Activated T-helper 1 cell treated with Interleukin-2 at 50 U/mL for 16 hours (primary cell): ENCODE measurements at places on chromosomes 16 and 17.
A peak's percentile ranks its signal among the peaks of the same experiment; 100 is the strongest.

DNA sequence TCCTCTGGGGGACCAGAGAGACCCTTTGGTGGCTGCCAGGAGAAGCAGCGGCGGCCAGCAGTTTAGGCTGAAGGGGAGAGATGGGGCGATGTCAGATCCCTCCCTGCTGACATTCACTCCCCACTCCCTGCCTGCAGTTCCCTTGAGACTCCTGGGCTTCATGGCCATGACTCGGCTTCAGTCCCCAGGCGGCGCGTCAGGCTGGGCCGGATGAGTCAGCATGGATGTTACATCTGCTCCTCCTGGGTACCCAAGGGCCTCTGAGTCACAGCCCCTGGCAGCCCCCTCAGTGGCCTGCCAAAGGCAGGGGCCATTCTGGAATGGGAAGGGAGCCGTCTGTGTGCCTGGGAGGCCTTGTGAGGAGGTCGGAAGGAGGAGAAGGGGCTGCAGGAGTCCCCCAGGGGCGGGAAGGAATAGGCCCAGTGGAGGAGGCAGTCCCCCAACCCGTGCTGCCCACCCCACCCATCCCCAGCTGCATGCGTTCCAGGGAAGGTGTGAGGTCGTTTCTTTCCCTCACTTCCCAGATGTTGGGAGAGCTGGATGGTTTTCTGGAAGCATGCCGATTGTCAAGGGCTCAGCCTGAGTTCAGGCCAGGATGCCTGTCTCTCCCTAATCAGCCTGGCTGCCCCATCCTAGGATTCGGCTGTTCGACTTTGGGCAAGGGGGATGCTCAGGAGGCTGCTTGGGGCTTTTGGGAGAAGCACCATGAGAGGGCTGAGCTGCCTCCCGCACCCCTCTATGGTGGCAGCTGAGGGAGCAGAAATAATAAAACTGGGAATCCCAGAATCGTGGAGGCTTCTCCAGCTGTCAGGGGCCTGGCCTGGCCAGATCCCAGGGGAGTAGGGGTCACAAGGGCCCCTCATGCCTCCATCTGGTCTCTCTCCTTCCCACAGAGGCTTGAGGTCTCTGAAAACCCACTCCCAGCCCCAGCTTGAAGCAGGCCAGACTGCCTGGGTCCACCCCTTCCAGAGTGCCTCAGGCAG lies 9.7 kb downstream of the RHBDL3 start:
- DNase-seq, result no peak

DNA sequence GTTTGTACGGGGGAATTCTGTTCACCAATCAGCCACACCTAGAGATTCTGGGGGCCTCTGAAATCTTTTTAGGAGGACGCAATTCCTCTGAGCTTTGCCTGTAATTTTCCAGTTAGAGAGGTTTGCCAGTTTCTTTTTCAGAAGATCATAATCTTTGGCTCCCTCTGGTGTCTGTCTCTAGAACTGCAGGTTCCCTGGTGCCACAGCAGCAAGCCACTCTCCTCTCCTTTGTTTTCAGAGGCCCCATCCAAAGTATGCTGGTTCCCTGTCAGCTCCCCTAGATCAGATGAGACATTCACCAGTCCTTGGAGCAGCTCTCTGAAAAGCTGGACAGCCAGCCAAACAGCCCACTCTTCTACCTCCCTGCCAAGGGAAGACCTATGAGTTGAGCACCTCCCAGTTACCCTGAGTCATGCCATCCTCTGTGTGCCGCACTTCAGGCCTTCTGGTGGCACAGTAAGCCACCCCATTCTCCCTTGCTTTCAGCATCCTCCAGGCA lies 36.1 kb downstream of the RNF112 start:
- peak; percentile 20 for DNase-seq

DNA sequence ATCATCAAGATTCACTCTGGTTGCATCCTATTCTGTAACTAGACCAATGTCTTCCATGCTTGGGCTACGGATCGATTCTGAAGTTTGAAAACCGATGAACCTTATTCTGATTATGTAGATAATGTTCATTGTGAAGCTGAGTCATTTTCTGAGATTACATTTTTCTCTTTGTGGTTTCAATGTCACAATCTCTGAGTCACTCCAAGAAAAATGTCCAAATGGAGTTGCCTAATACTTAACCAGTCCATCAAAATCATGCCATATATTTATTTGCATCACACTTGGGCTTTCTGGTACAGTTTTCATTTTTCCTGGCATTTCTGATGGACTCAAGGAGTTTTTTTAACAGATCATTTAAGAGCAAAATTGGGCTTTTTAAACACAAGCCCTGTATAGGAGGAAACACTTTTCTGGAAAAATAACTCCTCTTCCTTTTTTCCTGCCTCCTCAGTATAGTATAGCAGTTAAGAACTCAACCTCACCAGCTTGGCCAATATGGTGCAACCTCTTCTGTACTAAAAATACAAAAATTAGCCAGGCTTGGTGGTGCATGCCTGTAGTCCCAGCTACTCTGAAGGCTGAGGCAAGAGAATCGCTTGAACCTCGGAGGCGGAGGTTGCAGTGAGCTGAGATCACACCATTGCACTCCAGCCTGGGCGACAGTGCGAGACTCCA lies 17.5 kb downstream of the CACNG3 start:
- no peak for DNase-seq

DNA sequence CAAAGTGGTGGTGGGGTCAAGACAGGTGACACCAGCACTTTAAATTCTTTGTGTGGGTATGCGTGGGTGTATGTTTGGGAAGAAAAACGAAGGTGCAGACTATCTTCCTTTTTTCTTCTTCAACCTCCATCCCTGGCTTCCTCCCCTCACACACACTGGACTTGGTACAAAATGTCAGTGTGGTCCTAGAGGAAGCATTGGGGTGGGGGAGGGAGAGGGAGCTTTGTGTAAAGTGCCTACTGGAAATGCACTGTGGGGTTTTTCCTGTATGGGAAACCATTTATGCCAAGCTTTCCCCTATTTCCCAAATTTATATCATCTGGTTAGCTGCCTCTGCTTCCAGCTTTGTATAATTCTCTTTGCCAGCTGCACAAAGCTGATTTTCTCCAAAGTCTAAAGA lies 44.4 kb downstream of the SLFN12L start:
- DNase-seq, result no peak

- DNase-seq, result no peak
Measured at GRCh38 chr16:80299416-80299815, 241.4 kb upstream of the DYNLRB2 start.

- DNase-seq, result no peak
Measured at GRCh38 chr16:19066988-19067348, 446 bp upstream of the COQ7 start.

DNA sequence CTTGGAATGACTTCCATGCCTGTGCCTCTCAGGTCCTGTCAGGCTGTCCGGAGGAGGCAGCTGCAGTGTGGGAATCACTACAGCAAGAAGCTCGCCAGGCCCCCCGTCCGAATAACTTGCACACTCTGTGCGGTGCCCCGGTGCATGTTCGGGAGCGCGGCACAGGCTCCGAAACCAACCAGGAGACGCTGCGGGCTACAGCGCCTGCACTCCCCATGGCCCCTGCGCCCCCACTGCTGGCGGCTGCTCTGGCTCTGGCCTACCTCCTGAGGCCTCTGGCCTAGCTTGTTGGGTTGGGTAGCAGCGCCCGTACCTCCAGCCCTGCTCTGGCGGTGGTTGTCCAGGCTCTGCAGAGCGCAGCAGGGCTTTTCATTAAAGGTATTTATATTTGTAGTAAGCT lies 1.3 kb downstream of the NRN1L start:
- no peak for DNase-seq
